Caudate nucleus (tissue), 63 donors: ENCODE measurements at places on chromosomes 3 and 15.

DNA sequence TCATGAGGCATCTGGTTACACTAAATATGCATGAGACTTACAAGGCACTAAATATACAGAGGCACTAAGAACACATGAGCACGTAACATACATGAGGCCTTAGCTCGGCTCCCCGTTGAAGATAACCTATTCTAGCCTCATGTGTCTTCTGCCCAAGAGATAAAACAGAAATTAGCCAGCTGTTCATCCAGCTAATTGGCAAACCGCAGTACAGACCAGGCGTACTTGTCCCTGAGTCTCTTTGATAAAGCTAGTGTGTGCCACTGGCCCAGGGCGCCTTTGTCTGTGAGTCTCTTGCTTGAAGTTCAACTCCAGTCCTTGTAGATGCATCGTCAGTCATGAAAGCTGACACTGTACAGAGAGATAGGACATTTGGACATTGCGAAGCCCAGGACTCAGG is 121.9 kb upstream of the SPATA12 start:
- DNase-seq: no peak

GRCh38 chr15:52624262-52624661 is 54.9 kb downstream of the ATOSA start:
- DNase-seq: no peak

DNA sequence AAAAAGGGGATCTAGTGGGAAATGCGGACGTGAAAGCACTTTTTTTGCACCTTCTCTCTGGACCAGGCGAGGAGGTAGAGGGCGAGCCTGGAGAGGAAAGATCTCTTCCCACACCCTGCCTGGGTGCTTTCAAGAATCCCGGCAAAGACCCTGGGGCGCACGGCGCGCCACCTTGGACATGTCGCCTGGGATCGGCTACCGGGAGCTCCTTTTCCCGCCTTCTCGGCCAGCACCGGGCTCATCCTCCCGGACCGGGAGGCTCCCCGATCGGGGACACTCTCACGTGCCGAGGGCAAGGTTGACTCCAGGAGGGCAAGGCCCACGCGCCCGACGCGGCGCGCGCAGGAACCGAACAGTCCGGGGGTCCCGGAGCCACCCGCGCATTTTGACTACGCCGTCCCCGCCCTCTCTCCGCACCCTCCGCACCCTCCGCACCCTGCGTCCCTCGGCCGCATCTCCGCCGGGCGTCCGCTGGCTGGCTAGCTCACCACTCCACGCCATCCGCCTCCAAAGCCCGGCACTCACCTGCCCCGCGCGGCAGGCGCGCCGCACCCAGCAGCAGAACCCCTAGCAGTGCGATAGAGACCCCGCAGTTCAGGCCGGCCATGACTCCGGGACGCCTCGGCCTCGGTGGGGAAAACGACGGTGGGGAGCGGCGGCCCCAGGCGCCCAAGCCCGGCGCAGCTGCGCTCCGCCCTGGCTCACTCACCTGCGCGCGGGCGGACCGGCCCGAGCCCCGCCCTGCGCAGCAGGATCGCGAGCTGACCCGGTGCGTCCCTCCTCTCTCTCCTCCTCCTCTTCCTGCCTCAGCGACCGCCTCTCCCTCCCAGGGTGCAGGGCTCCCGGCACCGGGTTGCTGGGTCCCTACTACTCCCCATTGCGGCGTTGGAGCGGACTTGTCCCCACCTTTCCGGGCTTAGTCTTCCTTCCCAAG is at the start of gene CDCP1:
TSS of gene CDCP1 (minus strand) at position 698 of the 934 bp plus-strand sequence. CDS start at position 607, 91 bp downstream.
- no peak for DNase-seq

GRCh38 chr15:41982133-41982930 is 10.0 kb upstream of the EHD4 start:
- DNase-seq: no peak

- no peak for DNase-seq
Observed at GRCh38 chr15:47439146-47440111, 277.9 kb upstream of the SEMA6D start.

DNA sequence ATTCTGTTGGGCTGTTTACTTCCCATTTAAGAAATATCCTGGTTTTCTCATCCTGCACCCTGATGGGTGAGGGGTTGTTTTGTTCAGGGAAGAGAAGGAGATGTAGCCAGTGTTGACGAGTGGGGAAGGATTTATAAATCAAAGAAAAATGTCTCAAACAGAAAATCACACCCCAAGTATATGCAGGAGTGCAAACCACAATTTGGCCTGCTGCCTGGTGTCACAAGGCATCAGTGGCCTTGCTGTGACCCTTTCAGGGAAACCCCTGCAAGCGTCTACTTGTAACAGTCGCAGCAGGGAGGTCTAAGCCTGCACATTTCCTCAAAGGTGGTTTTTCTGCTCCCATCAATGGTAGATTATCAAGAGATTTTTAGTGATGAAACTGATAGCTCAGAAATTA is 132.6 kb upstream of the LRRN1 start:
- no peak for DNase-seq

DNA sequence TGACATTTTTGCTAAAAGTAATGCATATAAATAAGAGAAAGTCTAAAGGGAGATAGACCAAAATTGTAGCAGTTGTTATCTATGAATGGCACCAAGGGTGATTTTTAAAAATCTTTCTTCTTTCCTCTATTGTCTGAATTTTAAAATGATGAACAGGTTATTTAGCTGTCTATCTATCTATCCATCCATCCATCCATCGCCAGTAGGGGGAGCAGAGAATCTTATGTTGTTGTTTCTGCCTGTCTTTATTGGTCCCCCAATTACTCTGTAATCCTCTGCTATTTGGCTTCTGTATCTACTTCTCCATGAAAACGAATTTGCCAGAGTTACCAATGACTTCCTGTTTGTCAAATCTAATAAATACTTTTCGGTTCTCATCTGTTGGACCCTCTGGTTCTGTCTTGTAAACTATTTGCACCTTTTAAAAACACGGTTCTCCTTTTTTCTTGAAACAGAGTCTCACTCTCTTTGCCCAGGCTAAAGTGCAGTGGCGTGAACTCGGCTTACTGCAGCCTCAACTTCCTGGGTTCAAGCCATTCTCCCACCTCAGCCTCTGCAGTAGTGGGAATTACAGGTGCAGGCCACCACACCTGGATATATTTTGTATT is 86.0 kb downstream of the ECT2 start:
- DNase-seq: no peak
